ENCODE measurements at places on chromosomes 11 and 22.
A peak's percentile ranks its signal among the peaks of the same experiment; 100 is the strongest.

DNA sequence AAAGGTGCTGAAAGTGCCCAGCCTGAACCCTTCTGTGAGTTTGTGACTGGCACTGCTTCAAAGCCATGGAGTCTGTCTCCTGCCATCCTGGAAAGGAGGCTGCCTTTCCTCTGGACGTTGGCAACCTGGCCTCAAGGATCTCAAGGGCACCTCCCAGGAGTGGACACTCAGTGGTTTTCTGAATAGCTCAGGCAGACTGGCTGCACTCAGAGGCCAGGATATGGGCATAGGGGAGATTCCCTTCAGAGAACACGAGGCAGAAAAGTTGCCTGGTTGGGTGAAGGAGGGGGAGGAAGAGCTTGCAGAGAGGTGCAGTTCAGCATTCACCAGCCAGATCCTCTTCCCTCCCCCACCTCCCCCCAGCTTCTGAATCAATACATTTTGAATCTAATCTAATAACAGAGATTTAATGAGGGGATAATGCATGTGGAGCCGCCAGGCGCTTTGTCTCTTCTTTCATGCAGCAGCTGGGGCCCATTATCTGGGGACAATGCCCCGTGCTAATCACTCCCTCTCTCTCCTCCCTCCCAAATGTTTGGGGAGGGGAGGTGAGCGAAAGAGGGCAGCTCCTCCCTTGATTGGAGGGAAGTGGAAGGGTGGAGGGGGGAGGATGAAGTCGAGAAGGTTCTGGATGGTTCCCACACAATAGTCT, 17.7 kb downstream of the HTR3A start:
- no peak for DNase-seq

DNA sequence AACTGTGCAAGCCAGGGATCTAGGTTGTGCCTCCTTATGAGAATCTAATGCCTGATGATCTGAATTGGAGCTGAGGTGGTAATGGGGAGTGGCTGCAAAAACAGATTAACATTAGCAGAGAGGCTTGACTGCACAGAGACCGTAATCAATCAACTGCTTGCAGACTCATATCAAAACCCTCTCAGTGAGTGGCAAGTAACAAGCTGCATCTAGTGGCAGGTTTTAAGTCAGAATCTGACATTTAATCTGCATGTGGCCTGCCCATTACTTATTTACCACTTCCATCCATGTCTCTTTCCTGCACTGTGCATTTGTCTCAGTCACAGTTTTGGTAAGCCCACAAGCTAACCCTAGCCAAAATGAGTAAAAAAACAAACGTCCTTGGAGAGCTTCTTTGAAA, 11.2 kb downstream of the C11orf58 start:
- no peak for DNase-seq

DNA sequence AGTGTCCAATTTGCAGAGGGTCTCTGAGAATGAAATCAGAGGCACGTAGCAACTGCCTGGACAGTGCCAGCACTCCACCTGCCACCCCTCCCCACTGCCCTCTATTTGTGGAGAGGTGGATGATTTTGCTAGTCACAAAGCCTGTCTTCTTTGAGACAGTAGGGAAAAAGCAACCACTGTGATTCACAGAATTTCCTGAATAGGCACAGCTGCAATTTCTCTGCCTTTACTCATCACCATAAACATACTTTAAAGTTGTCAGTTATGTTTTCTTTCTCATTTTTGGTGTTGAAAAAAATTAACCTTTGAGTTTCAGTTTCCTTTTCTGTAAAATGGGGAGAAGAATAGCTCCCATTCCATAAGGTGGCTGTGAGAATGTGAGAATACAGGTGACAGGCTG, 134.3 kb downstream of the TEAD1 start:
- DNase-seq: no peak

GRCh38 chr11:117281869-117282268, 9.3 kb upstream of the BACE1-AS start:
- DNase-seq: no peak

DNA sequence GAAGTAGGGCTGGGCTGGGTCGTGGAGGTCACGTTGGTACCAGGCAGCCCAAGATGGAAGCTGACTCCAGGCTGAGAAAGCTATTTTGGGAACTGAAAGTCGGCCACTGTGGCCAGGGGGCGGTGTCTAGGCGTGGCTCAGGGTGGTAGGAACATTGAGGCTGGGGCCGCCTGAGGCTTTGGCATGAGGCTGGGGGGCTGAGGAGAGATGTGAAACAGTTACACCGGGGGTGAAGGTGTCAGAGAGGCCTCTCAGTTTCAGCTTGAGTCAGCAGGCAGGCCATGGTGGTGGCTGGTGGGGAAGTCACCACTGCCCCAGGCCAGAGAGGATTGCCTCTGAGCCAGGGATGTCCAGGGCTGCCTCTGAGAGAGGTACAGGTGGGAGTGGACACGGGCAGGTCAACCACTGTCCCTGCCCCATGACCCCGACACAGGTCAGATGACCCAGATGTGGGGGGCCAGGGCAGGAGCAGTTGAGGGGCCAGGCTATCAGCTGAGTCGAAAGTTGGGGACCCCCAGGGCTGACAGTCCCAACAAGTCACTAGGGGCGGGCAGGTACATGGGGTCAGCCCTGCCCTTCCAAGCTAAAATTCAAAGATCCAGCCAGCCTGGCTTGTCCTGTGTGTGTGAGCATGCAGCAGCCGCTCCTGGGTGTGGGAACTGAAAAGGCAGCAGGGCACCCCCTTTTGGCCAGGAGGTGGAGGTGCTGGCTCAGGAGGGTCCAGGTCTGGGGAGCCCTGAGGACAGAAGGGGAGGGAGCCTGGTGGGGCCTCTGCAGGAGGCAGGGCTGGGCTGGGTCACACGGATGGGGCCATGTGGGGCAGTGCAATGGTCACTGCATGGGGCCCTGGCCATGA, 7.2 kb downstream of the KCNK7 start:
- DNase-seq: no peak

GRCh38 chr11:8671193-8671612, 11.3 kb downstream of the TRIM66 start:
- DNase-seq: peak; percentile 97

DNA sequence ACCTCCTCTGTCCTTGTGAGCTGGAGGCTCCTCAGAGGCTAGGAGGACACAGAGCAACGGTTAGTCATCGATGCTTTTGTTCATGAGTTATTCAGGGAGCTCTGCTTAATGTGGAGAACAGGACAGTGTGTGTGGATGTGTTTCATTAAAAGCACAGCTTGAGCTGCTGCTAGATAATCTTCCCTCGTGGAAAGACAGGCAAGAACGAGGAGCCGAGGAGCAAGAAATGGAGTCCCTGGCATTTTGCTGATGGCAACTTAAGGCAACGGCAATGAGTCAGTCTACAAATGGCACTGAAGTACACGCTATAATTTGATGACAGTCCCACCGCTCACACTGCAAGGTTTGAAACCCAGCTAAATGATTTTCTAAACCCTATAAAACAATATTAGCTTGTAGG, 106.2 kb downstream of the IGLL1 start:
- no peak for DNase-seq

- no peak for DNase-seq
Measured at GRCh38 chr11:7416080-7416479, 69.2 kb upstream of the OLFML1 start.

DNA sequence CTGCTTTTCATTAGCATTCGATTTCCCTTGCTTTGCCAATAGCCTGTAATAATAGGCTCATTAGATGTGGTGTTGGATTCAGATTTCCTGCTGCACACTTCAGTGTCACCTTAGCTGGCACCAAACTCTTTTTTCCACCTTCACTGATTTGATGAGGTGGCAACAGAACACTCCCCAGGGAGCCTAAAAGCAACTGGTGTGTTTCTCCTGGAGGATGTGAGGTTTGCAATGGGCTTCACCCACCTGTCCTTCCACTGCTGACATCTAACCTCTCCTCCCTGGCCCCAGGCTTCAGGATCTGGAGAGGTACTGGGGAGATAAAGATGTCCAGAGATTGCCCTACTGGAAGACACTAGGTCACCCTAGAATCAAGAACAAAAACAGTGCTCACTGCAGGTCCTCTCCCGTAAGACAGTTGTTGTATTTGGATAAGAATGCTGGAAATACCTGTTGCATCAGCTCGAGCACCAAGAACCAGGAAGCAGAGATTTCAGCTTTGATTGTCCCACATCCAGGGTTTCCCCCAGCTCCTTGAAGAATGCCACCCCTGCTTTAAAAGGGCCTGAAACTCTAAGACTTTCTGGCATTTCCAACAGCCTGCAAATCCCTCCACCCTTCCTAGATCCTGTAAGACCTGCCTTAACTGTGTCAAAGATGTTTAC, 96.9 kb downstream of the SLC1A2 start:
- no peak for DNase-seq

DNA sequence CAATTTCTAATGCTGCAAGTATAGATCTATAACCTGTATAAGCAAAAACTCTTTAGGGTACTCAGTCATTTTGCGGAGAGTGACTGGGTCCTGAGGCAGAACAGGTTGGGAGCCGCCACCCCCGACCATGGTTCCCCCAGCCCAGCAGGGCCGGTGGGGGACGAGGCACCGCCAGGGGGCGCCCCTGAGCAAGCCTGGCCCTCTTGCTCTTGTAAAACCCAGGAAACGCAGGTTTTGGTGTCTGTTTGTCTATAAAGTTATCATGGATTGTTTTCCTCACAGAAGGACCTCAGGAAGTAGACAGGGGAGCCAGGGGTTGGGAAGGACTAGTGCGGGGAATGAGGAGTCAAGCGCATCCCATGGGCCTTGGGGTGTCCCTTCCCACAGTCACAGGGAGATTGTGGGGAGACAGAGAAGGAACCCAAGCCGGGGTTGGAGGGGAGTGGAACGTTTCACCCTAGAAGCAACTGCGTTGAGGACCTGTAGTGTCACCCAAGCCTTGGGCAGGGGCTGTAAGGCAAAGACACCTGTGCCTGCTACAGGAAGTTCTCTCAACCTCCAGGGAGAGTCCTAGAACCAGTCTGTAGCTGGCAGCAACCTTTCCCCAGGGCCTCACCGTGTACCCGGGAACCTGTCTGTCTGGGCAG, 26.4 kb downstream of the KCTD17 start:
- DNase-seq: no peak

GRCh38 chr11:127249576-127249975, 249.0 kb upstream of the KIRREL3 start:
- no peak for DNase-seq

GRCh38 chr11:36458129-36458915, 51.8 kb downstream of the TRAF6 start:
- no peak for DNase-seq

DNA sequence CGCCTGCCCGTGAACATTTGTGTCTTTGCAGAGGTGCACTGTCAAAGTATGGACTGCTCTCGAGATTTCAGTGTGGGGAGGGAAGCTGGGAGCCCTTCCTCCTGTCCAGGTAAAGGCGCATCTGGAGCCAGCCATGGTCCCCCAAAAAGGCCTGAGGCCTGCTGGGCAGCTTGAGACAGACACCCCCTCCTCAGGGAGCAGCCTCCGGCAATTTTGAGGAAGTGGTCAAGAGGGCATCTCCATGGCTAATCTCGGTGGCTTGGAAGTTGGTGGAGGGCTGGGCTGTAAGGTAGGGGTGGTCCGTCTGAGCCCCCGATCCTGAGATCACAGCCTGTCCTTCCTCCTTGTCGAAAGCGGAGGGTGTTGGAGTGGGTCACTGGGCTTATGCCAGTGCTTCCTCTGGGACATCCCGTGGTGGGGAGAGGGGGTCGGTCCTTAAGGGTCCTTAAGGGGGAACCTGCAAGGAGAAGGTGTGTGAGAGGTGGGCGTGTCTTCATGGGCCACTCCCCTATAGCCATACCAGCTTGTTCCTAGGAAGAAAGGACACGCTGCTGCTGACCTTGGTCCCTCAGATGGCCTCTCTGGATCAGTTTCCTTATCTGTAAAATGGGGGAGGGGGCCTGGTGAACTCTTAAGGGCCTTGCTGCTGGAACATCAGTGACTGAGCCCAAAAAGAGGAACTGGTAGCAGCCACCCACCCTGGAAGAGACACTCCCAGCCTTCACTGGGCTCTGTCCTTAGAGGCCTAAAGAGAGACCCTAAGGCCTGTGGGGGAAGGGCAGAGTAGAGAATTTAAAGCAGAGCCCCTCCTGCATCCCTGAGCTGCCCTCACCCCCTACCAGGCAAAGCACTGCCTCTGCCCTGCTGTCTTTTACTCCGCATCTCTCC, 2.6 kb downstream of the KCNC1 start:
- DNase-seq: no peak

- no peak for DNase-seq
Measured at GRCh38 chr11:6604081-6604626, 580 bp downstream of the ILK start.

GRCh38 chr11:120238968-120239620, 846 bp upstream of the POU2F3 start:
- no peak for DNase-seq

- no peak for DNase-seq
Measured at GRCh38 chr11:116544721-116545120, 228.1 kb downstream of the BUD13 start.

- DNase-seq: no peak
Measured at GRCh38 chr22:38706901-38707195, 1.1 kb downstream of the GTPBP1 start.

- DNase-seq: no peak
Measured at GRCh38 chr11:2419638-2420501, 19.3 kb downstream of the TSSC4 start.

DNA sequence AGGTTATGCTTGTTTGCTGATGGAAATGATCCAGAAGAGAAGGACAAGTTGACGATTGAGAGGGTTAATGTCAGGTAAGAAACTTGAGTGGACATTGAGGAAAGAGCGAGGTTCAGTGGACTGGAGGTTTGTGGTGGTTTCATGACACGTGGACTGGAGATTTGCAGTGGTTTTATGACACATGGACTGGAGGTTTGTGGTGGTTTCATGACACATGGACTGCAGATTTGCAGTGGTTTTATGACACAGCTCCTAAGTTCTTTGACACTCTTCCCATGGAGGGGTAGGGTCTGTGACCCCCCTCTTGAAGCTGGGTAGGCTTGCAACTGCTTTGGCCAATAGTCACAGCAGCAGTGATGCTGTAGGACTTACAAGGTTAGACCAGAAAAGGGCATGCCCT, 5.4 kb upstream of the MAPK8IP2 start:
- DNase-seq: no peak

DNA sequence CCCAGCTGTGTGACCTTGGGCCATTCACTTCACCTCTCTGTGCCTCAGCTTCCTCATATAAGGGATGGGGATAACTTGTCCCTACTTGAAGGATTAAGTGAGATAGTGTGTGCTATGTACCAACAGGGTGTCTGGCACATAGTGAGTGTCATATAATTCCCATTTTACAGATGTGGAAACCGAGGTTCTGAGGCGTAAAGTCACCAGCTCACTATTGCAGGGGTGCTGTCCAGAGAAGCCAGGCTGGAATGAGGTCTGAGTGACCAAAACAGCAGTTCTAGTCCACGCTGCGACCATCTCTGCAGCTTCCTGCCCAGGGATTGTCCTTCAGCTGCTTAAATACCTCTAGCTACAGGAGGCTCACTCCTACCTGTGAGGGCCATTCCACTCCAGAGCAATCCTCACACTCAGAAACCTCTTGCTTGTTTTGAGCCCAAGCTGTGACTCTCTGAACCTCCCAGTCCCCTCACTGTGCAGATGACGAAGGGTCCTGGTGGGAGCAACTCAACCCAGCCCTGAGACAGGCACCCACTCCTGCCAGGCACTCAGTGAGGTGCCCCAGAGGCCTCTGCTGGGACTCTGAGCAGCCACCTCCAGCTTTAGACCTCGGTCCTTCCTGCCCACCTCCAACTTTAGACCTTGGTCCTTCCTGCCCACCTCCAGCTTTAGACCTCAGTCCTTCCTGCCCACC, 5.8 kb downstream of the MB start:
- DNase-seq: no peak
